ENCODE measurements at places on chromosomes 5 and 9.

GRCh38 chr9:17624571-17624970, 45.7 kb downstream of the SH3GL2 start:
- DNase-seq: no peak

- no peak for DNase-seq
These were observed 17.1 kb upstream of the SPATA31E1 start for GRCh38 chr9:87865626-87866025.

GRCh38 chr5:43288269-43288831, 24.9 kb downstream of the HMGCS1 start:
- no peak for DNase-seq

DNA sequence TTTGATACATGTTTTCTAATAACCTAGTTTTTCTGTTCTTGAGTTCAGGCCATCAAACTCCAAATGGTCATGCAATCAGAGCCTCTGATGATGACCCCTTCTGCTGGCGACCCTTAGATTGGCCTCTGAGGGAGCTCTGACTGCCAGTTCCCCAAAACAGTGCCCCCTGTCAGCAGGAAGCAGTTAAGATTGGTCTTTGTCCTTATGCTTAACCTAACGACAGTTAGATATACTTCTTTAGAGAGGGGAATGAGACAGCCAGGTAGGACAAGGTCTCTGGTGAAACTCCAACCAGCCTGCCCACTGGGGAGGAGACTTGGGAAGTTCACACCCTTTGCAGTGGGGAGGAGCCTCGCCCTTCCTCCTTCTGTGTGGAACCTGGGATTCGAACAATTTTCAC, 390.4 kb upstream of the KIF2A start:
- DNase-seq: no peak

DNA sequence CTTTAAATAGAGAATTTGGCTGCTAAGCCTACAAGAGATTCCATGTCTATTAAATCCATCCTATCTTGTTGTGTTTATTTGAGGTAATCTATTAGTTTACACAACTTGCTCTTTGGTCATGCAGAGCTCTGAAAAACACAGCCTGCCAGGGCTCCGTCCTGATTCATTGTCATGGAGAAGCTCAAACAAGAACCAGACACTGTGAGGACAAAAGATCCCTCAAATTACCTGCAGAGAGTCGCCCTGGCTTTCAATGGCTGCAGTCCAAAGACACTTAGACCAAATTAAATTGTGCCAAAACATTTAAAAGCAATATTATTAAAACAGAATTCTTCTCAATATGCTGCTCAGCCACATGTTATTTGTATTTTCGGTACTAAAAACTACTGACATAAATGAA, 60.1 kb downstream of the CDH18 start:
- no peak for DNase-seq

- DNase-seq: peak; percentile 16
These were observed 37.6 kb upstream of the SETD9 start for GRCh38 chr5:56871777-56872176.

DNA sequence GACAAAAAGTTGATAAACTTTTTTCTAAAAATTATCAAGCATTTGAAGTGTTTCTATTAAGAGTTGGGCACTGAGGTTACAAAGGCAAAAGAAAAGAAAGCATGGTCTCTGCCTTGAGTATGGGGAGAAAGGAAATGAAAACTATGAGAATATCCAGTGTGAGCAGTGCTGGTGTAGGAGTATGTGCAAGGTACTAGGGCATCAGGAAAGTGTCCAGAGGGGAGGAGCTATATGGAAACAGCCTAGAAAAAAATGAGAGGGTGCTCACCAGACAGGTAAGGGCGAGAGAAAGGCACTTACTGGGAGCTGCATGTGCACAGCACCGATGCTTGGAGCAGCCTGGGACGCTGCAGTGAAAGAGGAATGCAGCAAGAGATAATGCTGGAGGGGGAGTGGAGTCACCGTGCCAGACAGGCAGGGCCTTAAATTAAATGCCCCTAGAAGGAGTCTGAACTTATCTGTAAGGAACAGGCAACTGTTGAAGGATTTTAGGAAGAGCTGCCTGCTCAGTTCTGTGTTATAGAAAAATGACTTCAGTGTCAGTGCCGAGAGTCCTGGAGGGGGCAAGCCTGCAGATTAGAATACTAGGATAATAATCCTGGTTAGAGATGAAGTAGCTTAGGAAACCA, 14.0 kb downstream of the MCC start:
- no peak for DNase-seq

- no peak for DNase-seq
These were observed 115.2 kb upstream of the LHFPL2 start for GRCh38 chr5:78763659-78764189.

DNA sequence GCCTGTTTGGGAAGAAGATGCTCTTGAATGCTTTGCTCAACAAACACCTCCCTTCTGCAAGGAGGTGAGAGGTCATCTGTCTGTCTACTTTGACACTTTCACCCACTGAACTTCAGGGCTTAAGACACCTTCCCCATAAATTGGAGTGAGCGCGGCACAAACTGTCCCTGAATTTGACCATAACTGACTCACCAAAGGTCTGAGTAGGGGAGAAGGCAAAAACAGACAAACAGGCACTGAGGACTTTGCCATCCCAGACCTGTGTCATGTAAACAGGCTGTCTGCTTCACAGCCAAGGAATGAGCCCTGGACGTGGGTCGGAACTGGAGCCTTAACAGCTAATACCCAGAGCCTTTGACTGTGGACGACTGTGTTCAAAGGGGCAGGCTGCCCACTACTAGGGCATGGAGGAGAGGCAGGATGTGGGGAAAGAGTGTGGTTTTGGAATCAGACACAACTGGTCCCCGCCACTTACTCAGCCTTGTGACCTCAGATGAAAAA, 320.9 kb upstream of the KLF4 start:
- no peak for DNase-seq

GRCh38 chr5:66144834-66145390, 812 bp downstream of the SREK1 start:
- DNase-seq: no peak

- no peak for DNase-seq
These were observed 11.0 kb upstream of the FAM81B start for GRCh38 chr5:95380103-95380628.

DNA sequence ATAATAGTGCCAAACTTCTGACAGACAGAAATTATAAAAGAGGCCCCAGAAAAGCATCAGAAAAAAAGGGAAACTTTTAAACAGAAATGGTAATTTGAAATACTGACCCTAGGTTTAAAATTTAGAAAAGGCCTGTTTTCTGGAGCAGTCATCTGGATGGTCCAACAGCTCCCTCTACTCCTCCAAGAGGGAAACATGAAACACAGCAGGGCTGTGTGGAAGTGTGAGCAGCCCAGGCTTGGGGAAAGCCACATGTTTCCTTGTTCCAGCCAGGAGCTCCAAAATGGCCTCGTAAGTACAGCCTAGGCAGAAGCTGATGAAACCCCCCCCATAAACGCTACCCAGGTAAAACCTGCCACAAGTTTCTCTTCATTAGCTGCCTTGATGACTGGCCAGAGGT, 499.3 kb upstream of the ADAMTS16 start:
- DNase-seq: no peak

DNA sequence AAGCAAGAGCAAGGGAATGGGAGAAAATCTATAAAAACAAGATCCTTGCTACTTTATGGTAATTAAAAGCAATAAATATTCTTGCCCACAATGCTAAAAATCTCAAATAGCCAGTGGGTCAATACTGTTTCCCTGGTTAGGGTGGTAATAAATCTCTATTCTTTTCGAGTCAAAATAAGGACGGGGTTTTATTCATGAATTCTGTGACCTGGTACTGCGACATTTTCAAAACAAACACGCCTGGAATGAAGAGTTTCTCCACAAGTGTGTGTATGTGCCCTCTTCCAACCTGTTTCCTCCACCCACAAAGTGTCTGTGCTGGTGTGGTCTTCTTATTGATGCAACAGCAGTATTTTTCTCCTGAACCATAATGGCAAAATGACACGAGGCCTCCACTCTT, 358.8 kb upstream of the BRINP1 start:
- DNase-seq: no peak

DNA sequence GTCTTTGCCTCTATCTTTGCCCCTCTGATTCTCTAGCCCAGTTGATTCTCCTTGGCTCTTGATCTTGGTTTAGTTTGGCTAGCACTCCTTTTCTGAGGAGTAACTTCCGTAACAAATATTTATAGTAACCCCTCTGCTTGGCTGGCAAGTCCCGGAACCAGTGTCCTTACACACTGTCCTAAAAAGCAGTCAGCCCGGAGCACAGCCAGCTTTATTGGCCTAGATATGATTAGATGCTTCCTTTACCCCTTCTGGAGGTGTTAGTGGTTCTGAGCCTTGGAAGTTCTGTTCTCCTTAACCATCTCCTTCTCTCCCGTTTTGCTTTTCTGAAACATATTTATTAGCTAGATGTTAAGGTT, 17.0 kb upstream of the MSMP start:
- DNase-seq: no peak

DNA sequence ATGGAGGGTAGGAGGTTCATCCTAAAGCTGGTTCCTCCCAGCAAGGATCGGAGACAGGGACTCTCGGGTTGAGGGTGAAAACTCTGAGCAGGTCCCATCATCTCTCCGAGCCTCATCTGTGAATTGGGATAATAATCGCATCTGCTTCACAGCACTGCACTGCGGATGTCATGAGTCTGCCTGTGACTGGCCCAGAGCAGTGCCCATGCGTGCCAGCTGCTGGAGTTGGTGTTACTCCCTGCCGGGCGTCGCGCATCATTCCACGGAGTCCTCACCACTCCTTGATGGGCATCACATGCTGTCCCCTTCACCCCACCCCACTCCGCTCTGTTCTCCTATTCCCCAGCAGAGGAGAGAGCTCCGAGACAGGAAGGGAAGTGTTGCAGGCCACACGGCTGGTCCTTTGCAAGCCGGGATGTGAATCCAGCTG, 35.1 kb upstream of the ORM1 start:
- DNase-seq: no peak

DNA sequence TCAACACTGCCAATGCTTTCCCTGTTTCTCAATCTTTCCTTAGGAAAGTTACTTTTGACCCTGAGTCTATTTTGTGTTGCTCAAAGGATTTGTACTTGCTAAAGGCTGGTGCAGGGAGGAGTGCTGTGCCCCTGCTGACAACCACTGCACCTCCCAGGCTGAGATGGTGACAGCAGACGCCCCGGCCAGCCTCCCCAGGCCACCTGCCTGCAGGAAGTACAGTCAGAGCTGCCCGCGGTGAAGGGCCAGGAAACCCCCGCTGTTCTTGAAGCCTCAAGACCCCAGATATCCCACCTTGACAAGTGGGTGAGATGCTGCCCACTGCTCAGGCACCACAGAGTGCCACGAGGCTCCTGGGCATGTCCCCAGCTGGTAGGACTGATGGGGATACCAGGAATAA, 44.2 kb upstream of the CKMT2 start:
- no peak for DNase-seq

DNA sequence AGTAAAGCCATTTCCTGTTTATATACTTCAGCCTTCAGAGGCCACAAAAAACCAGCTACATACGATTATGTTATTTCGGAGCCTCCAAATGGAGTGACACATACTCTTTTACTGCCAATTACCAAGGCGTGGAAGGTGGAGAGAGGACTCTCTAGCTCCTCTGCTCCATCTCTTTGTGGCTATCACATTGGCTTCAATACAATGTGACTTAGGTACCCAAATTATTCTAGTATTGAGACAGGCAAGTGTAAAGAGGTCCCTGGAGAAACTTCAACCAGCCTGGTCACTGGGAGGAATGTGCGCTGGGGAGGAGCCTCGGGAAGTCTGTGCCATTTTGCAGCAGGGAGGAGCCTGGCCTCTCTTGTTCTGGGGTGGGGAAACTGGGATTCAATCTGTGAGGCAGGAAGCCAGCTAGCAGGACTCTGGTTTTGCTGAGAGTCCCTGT, 85.8 kb upstream of the TAS2R1 start:
- DNase-seq: no peak

DNA sequence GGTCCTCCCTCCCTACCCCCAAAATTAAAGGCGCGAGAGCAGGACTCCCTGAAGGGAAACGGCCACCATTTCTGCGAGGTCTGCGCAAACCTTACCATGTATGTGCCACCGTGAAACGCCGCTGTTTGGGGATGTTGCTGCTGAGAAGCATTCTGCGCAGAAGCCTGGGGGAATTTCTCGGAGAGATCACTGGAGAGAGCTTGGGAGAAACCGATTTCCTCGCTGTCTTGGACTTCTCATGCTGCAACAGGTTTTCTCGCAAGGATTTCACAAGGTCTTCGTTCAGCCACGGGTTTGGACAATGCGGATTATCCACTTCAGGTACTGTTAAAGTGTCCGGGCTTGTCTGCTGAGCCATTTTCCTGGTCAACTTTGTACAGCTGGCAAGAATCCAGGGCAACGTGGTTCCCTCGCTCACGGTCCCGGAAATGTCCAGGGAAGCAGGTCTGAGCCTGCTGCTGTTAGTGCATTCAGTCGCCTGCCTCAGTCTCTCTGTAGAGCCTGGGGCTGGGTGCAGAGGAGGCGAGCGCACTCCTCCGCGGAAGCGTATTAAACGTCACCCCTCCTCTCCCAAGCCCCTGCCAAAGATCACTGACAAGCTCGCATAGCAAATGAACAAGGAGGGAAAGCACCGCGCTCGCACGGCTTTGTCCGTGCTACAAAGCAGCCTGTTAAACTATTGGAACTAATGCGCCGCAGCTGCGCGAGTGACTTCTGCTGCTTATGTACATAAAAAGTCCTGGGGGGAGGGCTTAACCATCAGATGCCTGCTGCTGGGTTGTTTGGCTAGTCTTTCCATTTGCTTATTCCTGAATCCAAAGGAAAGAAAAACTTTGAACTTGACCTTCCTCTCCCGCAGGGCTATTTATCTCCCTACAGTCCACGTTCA, 125.1 kb downstream of the PDE4D start:
- peak; percentile 60 for DNase-seq

DNA sequence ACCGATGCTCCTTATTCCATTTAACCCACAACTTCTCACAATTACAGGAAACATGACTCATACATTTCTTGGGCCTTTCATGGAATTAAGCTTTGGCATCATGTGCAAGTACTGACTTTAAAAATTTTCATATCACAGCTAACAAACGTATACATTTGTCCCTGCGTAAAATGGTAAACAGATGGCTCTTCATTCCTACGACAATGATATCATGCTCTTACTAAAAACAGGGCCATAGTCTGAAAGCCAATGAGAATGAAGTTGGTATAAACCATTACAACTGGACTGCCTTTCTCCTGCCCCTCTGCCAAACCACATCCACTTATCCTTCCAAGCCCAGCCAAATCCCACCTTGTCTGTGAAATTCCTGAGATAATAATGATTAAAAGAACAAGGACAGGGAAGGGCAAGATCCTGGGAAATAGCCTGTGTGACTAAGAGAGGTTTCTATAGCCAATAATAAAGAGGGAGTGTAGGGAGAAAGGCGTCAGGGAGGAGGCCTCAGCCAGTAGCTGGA, 44.9 kb upstream of the ZNF366 start:
- DNase-seq: no peak

GRCh38 chr5:62260513-62260912, 45.5 kb upstream of the KIF2A start:
- DNase-seq: no peak

All from naive B cell (primary cell).